NCI-H1092 (cell line): ENCODE measurements at places on chromosomes 1 and 21.

- DNase-seq: no peak
These were observed 12.5 kb downstream of the MAST2 start for GRCh38 chr1:45815667-45816458.

- DNase-seq: peak; percentile 55
These were observed 9.6 kb downstream of the VPS26C start for GRCh38 chr21:37257511-37257966.

- DNase-seq: no peak
These were observed 182.1 kb downstream of the RHOU start for GRCh38 chr1:228917342-228917741.

GRCh38 chr1:218779341-218780100 is 394.2 kb upstream of the LYPLAL1 start:
- DNase-seq: no peak

- no peak for DNase-seq
These were observed 1.4 kb upstream of the SKI start for GRCh38 chr1:2226525-2227345.

DNA sequence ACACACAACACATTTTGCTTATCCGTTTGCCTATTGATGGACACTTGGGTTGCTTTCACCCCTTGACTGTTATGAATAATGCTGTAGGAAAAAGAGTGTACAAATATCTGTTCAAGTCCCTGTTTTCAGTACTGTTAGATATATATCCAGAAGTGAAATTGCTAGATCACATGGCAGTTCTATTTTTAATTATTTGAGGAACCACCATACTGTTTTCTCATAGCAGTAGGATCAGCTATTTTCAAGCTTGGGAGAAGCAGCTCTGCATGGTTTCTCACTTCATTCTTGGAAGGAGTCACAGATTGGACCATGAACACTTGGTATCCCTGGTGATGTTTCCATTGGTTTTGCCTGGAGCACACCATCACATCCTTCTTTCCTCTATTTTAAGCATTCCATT is 114.4 kb upstream of the ZP4 start:
- DNase-seq: no peak

DNA sequence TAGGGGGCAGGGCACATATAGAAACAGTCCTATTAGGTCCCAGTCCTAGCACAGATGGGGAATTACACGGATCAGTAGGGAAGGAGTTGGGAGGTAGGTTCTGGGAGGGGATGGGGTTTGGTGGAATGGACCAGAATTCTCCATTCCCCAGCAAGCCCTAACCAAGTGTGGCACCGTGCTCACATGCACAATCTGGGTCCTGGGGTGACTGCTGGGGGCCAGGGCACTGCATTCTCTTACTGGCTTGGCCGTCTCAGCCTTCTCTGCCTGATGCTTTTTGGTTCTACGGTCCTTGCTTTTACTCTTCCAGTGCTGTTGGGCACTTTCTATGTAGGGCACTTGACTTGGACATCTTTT is 53.9 kb downstream of the NENF start:
- DNase-seq: no peak

GRCh38 chr1:111195002-111195684 is 5.3 kb downstream of the DENND2D start:
- no peak for DNase-seq

DNA sequence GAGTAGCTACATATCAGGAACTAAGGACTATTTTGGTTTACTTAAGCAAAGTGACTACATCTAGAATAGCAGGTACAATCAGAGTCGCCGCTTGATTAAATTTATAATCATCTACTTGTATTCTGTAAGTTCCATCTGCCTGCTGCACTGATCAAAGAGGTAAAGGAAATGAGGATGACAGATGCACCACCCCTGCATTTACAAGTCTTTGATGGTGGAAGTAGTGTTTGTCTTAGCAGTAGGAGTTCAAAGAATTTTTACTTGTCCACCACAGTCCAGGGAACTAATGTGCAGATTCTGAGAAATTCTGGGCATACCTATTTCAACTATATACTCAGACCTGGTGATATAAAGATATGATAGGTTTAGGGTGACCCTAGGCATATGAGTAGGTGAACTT is 184.1 kb upstream of the IVNS1ABP start:
- DNase-seq: no peak

DNA sequence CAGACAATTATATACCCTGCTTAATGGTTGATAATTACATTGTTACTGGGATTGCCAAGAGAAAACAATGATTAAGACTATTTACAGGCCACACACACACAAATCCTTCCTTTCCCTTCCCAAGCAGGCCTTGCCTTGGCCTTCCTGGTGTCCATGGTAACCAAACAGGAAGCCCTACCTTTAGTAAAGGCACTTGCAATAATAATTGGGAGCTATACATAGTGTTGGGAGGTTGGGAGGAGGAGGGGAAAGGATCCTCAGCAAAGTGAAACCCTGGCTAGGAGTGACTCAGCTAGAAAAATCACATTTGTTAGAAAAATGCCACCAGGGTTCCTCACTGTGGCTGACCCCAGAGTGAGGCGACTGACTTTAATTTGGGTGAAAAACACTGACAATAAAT is 122.3 kb upstream of the ADAR start:
- DNase-seq: peak; percentile 32

GRCh38 chr1:228270032-228270431 is 62.2 kb downstream of the OBSCN start:
- DNase-seq: no peak

DNA sequence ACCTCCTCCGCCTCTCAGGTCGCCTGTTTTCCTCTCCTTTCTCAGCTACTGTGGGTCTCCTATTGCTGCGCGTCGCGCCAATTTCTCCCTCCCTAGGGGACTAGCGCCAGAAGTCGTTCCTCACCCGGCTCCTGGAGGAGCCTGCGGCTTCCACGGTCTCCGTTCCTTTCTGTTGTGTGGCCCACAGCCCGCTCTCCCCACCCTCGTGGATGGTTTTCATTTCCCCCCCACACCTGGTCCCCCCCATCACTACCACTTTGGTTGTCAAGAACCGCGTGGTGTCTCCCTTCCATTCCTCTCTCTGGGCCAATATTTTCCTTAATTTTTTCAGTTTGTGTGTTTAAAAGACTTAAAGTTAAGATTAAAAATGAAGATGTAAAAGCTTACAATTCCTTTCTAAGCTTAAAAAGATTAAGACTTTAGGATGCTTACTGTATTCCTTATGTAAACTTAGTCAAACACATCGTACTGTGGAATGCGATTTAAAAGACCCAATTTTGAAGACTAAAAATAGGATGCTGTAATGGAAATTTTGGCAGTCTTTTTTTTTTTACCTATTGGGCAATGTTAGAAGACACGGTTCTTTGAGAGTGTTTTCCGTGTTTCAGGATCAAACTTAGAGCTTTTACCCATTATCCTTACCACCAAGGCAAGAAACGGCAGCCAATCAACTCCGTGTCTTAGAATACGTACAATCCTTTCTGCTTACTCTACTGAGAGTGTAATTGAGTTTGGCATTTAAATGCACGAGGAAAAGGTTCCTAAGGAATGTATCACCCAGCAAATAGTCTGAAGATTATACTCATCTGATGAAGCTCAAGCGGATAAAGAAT is 773 bp downstream of the CNST start:
- peak; percentile 72 for DNase-seq
